ENCODE measurements at places on chromosomes 4 and X.

- DNase-seq, result no peak
Observed at GRCh38 chrX:109785053-109785452, 52.0 kb upstream of the ACSL4 start.

DNA sequence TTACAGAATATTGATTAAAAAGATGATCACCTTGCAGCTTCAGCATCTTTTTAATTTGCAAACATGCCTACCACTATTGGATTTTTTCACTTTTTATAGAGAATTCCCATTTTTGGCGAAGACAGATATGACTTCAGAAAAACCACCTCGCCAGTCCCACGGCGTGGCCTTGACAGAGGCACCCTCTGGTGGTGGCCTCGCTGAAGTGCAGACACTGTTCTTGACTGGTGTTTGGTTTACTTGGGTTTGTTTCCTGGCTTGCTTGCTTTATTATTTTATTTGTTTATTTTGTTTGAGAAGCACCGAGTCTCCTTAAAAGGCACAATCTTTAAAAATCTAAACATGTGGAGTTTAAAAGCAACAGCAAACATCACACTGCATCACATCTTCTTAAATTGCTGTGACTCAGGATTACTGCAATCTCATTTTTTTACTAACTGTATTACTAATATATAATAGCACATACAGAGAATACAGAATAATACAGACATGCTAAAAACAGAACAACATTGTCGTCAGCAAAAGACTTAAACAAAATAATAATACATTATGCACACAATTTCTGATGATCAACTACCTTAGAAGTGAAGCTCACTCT lies 13.1 kb upstream of the AMTN start:
- DNase-seq, result peak; percentile 51

DNA sequence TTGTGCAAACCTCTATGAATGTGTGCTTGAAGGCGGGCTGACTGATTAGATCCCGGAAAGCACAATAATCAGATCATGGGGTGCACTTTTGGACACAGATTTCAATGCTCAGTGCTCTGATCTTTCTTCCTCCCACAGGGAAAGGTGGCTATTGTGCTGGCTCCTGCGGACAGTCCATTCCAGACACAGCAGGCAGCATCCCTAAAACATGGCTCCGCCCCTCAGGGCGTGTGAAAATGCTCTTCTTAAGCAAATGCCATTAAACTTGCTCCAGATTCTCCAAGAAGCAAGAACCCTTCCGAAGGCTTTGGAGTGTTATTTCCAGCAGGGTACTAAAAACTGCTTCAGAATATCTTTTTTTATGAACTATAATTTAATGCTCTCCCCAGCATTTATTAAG lies 100.0 kb downstream of the SLC2A9 start:
- DNase-seq, result no peak

DNA sequence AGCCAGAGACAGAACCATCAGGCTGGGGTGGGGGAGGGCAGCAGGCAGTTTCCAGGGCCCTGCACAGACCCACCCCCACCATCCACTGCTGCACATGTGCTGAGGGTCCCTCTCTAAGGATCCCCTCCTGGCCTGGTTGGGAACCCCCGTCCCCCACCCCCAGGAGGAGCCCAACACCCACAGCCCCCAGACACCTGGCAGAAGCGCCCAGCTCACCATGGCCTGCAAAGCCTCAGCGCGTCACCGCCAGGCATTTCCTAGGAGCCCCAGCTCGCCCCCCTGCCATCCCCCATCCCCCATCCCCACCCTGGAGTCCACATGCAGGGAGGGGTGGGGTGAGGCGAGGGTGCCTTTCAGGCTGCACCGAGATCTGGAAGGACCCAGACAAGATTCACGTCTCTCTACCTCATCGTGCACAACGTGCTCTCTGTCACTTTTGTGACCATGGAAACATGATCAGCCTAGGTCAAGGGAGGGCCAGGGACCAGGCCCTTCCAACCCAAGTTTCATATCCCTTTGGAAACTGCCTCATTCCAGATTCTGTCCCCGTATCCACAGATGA lies 9.3 kb downstream of the MXD4 start:
- no peak for DNase-seq

DNA sequence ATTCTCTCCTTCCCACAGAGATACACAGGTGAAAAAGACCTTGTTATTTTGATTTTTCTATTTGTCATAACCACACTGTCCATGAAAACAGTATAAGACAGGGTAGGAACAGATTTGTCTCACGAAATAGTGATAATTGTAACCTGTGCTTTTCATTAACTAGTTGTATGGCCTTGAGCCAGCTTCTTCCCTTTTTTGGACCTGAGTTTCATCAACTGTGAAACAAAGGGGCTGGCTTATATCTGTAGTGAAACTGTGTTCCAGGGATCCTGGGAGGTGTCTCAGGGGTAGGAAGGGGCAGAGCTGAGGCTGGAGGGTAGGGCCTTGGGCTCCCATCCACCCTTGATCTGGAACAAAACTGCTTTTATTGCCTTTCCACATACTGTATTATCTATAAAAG lies 50.9 kb downstream of the MED28 start:
- no peak for DNase-seq

DNA sequence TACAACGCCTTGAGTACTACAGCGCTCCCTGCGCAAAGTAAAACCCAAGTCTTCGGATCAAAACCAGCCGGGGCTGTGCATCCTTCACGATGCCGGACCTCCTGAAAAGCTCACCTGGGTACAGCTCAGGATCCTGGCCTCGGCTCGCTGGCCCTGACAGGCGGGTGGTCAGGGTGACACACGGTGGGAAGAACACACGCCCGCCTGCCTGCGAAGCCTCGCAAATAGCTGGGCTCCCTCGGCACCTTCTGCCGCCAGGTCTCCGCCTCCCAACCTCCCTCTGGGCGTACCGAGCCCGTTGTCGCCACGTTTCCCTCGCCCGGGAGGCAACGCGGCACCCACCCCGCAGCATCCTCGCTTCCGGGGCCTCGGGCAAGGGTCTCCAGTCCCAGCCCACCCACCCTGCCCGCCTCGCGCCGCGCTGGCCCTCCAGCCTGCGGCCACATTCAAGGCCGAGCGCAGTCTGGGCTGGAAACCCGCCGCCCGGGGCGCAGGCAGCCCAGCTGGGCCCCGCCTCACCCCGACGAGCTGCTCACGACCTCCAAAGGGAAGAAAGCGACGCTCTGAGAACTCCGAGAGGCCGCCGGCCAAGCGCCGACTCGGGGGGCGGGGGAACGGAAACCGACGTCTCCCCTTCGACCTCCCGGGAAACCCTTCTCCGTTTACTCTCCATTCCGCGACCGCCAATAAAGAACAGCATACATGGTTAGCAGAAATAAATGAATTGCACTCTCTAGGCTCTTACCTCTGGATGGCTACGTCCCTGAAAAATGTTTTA lies 511 bp downstream of the PPM1K start:
- peak; percentile 59 for DNase-seq

DNA sequence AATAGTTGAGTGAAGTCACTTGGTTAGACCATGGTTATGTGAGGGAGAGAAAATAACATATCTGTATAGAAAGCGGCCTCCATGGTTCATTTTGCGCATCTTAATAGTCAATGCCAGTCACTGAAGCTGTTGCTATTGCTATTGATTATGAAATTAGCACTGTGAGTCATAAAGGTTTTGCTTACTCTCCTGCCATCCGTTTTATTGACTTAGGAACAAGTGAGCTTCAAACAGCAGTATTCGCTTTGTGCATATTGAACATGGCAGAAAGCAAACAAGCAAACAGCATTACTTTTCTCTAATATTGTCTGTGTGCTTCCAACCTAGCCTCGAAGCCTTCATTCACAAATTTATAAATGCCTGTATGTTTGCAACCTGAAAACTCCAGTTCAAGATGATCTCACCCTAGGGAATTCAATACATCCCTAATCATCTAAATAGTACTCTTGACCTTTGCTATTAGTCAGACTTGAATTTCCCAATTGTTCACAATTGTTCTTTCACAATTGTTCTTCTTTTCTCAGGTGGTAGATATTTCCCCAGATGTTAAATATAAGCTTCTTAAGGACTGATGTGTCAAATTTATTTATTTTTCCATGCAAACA lies 55.9 kb upstream of the GABRA2 start:
- DNase-seq, result no peak
